ENCODE measurements at places on chromosomes 5 and 9.

DNA sequence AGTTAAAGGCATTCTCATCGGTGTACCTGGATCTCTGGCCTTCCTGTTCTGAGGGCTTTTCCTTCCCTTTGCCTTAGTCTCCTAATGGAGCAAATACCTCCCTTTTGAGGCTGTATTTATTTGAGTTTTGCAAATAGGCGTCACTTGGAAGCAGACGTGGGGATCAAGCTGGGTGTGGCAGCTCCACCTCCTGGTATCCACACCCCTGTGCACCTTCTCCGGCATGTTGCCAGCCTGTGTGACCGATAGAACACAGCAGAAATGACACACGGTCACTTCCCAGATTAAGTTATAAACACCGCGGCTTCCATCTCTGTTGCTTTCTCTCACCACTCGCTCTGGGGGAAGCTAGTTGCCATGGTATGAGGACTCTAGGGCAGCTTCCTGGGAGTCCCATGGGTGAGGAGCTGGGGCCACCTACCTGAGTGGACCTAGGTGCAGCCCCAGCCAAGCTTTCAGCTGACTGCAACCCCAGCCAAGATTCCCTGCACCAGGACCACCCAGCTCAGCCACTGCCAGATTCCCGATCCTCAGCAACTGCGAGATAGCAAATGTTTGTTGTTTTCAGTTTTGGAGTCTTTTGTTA is 214.4 kb upstream of the MVB12B start:
- no peak for DNase-seq

GRCh38 chr9:118209343-118209742 is 505.1 kb downstream of the TLR4 start:
- DNase-seq, result no peak

GRCh38 chr5:28967848-28968247 is 1929.5 kb upstream of the CDH9 start:
- no peak for DNase-seq

DNA sequence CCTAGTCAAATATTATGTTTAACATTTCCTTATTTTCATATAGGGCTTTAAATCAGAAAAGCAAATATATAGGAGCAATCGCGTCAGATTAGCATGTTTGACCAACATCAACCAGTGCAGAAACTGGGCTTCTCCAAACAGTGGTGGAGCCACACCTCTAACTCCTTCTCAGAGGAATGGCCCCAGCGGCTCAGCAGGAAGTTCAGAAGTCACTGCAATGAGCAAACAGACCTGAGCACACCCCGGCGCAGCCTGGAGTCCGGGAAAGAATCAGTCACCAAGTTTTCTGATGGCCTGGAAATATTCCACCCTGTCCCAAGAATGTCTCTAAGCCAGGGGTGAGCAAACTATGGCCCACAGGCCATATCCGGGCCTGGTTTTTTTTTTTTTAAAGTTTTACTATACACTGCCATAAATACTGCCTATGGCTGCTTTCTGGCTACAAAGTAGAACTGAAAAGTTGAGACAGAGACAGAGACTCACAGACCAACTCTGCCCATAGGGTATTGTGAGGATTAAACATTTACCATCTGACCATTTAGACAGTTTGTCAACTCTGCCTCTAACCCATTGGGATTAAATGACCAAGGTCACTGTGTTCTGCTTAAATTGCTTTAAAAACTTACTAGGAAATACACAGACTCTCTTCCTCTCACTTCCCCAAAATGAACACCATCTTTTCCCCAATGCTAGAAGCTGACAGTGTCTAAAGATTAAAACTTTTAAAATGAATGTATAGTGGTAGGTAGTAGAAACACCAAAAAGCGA is 5.4 kb downstream of the GOLM1 start:
- DNase-seq, result no peak

- DNase-seq, result no peak
Measured at GRCh38 chr9:87667164-87667738, 58.7 kb upstream of the CTSL start.
